ENCODE measurements at places on chromosomes 16 and 17.

DNA sequence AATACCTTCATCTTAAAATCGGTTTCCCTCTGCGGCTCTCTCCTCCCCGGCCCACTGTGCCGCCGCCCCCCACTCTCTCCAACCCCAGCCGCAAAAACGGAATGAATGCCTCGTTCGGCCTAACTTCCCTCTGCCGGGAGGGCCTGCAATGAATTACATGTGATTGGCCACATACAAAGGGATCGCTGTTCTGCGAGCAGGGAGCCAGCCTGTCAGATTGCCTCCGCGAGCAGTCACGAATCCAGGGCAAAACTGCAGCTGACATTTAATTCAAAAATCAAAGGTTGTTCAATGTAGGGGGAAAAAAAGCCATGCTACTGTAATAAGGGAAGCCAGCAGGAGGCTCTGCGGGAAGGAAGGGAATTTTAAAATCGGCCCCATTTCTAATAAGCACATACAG lies 84.9 kb downstream of the TBC1D16 start:
- no peak for DNase-seq

DNA sequence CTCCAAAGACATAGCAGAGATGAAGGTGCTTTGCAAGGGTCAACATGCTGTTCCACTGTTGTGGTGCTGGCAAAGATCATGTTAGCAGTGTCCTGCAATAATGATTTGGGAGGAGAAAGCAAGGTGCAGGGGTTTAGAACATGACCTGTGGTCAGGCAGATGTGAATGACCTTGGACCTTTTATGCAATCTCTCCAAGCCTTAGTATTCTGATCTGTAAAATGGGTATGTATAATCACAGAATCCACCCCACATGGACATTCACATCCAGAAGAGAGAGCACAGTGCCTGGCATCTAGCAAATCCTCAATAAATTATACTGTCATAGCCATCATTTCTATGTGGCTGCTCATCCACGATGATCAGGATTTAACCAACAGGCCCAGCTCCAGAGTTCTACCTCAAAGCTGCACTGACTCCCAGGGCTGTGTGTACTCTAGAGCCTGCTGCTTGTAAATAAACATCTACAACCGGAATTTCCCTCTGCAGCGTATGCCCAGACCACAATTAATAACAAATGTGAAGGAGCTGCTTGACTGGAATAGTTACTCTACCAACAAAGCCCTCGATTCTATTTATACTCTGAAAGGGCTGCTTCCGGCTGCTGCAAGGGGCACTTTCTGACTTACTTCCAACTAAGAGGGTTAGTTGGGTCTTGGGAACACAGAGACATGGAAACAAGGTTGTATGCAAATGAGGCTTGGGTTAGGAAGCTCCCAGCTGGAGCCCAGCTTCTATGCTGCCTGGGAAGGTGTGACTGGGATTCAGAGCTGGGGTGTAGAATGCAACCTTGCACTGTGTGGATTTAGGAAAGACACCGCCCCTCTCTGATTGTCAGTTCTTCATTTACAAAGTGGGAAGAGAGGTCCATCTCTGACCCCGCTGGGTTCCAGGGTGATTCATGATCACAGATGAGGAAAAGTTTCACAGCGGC lies 265.2 kb downstream of the XYLT1 start:
- DNase-seq, result no peak

GRCh38 chr16:9378876-9379275 lies 287.4 kb downstream of the HAPSTR1 start:
- DNase-seq, result no peak

GRCh38 chr16:35409503-35409902 lies 1950.1 kb downstream of the TP53TG3F start:
- DNase-seq, result no peak

GRCh38 chr17:54235571-54235970 lies 412.8 kb downstream of the KIF2B start:
- DNase-seq, result no peak

DNA sequence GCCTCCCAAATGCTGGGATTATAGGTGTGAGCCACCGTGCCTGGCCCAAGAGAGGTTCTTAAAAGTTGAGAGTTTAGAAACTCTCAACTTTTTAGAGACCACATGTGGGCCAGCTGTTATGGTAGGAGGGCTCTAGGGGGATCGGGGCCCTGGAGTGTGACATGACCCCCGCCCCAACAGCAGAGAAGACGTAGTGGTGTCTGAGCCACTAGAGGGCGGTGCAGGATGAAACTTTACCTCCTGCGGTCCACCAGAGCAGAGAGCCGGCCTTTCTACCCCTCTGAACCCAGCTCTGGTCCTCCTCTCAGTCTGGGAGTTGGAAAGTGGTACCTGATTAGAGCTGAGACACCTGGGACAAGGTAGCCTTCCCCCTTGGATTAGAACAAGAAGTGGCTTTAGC lies 7.4 kb downstream of the CDK5RAP3 start:
- DNase-seq, result peak; percentile 28

- no peak for DNase-seq
Observed at GRCh38 chr17:67696853-67697498, 20.8 kb upstream of the NOL11 start.

DNA sequence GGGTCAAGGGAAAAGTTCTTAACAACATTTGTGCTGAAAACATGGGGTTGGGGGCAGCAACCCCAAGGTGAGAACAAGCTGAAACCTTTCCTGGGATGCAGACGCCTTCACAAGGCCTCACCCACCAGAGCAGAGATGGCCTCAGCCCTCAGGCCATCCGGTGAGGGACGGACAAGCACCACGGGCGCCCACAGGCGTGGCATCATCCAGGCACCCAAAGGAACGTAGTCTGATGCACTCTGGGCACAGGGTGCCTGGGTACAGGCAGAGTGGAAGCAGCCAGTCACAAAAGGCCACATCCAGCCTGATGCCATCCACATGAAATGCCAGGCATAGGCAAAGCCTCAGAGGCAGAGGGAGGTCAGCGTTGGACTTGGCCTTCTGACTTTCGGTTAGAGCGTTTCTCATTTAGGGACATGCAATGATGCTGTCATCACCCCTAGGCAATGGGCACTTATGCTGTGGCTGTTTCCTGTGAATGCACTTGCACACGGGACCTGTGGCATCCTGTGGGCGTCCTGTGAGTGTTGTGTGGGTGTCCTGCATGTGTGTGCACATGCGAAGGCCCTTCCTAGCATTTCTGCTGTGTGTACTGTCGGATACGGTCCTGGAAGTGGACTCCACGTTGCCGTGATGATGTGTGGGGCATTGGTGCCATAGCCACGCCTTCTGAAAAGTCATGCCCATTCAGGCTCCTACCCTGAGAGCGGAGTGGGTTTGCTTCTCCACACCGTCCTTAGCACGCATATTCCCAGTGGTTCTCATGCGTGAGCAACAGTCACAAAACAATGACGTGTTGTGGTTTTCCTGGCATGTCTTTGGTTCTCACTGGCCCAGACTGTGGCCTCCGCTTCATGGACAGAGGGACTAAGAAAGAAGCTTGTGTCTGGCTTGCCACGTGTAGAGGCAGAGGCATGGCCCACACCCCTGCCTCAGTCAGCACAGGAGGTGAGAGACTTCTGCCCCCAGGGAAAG lies 52.7 kb upstream of the ZNF469 start:
- DNase-seq, result no peak

GRCh38 chr17:6070913-6071511 lies 833 bp downstream of the WSCD1 start:
- no peak for DNase-seq

GRCh38 chr17:61330174-61331150 lies 69.2 kb upstream of the TBX2 start:
- DNase-seq, result no peak

- no peak for DNase-seq
Observed at GRCh38 chr17:17940441-17940911, 31.7 kb downstream of the TOM1L2 start.

DNA sequence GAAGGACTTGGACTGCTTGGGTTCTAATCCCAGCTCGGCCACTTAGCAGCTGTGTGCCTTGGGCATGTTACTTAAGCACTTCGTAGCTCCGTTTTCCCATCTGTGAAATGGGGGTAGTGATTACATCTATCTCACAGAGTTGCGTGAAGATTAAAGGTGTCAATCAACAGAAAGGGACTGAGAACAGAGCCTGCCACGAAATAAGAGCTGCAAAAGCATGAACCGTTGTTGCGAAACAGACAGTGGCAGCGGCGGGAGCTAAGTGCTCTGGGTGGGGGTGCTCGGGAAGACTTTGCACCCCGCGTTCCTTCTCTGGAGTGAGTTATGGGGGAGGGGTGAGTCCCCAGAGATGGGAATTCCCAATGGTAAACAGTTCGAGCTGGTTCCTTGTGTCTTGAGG lies 79.6 kb upstream of the LHX1 start:
- DNase-seq, result no peak

GRCh38 chr17:17741349-17742023 lies 60.2 kb downstream of the RAI1 start:
- DNase-seq, result no peak

- DNase-seq, result no peak
Observed at GRCh38 chr16:55892821-55893220, 17.6 kb upstream of the CES5A start.

DNA sequence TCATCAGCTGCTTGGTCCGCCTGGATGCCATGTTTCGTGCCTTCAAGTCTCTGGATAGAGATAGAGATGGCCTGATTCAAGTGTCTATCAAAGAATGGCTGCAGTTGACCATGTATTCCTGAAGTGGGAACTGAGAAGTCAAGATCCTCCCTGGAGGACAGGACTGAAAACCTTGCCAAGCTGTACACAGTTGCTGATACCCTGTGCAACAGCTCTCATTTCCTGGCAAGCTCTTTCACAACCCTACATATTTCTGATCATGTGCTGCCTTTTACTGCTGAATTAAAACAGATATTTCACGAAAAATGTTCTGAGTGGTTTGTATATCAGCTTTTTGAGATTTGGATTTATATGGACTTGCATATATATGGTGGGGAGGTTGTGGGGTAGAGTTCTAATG lies 898 bp downstream of the CAPNS2 start:
- peak; percentile 78 for DNase-seq

GRCh38 chr17:48528936-48529682 lies 1.7 kb downstream of the HOXB1 start:
- DNase-seq, result no peak

- DNase-seq, result no peak
Observed at GRCh38 chr17:77952368-77952767, 6.1 kb upstream of the TNRC6C start.

DNA sequence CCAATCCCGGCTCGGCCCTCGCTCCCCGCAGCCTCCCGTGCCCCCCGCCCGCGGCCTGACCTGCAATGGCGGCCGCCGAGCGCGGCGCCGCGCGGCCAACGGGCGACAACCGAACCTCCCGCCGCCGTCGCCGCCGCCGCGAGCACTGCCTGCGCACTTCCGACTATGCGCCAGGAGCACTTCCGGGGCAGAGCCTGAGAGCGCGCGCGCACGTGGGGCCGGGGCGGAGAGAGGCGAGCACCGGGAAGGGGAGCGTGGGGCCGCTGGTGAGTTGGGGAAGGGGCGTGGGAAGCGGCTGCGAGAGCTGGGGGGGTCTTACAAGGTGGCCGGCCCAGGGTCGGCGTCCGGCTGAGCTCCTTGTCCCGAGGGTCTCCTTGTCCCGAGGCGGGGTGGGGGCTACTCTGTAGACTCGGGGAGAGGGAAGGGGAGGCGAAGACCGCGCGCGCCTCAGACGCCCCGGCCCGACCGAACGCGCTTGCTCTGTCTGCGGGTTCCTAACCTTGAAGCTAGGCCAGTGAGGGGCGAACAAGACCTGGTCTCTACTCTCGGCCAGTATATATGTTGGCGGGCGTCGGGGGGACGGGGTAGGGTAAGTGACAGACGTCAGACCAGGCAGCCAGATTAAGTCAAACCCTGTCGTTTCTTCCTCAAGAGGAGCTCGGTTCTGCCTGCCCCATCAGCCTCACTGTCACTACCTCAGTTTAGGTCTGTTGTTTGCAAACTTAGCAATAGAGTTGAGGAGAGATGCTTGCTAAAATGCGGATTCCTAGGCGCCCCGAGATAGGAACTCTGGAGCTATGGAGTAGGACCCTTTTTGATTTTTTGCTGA lies at the start of the genes CHTF8 and UTP4:
Gene CHTF8, minus strand, starts transcription at position 165 of the 829 bp plus-strand sequence. CDS start 11,130 bp downstream, outside the sequence.
Gene UTP4, plus strand, starts transcription at position 226 of the 829 bp plus-strand sequence. CDS start 811 bp downstream, outside the sequence.
- DNase-seq, result peak; percentile 47

DNA sequence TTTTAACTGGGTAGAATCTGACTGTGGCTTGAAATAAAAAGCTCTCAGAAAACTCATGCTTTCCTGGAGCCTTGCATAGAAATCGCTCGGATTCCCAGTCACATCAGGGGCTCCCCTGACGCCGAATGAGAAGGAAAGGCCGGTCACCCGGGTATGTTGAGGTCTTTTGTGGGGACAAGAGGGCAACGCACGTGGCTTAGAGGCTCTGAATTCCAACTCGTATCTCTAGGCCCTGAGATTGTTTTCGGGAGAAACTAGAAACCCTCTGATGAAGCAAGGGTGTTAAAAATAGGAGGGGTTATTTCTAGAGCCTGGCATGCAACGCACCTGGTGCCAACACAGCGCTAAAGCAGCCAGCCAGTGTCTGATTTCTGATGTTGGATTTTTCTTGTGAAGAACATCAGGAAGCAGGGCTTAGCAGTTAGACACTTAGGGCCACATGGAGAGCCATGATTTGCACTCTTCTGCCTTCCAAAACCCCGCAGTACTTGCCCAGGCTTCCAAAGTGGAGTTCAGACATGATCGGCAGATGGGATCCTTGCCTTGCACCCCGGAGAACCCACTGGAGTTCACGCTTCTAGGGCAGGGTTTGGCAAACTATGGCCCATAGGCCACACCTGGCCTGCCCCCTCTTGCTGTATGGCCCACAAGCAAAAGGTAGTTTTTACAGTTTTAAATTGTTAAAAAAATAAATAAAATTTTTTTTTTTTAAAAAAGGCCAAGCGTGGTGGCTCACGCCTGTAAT lies 12.6 kb downstream of the CACNG1 start:
- DNase-seq, result no peak

GRCh38 chr16:69932228-69932627 lies 18.9 kb upstream of the CLEC18A start:
- no peak for DNase-seq

GRCh38 chr16:80612461-80613017 lies 71.7 kb downstream of the DYNLRB2 start:
- no peak for DNase-seq

GRCh38 chr16:85514295-85514597 lies 98.9 kb upstream of the GSE1 start:
- DNase-seq, result no peak

- no peak for DNase-seq
Observed at GRCh38 chr17:48051706-48052486, 3.7 kb downstream of the NFE2L1 start.

DNA sequence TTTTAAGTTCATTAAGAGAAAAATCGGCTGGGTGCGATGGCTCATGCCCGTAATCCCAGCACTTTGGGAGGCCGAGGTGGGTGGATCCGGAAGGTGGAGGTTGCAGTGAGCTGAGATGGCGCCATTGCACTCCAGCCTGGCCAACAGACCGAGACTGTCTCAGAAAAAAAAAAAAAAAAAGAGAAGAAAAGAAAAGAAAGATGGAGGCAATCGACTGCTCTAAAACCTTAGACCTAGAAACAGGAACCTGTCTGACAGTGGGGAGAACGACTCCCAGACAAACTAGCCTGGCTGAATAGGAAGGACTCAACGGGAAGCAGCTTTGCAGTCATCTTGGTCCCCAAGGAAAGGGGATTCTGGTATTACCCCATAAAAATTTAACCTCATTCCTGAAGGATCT lies 13.7 kb downstream of the MRC2 start:
- DNase-seq, result no peak

GRCh38 chr16:3173892-3174617 lies 13.9 kb upstream of the OR1F1 start:
- DNase-seq, result peak; percentile 61
